ENCODE measurements at places on chromosomes 5 and 9. TPM values are rescaled to one million over a fixed set of nuclear protein-coding genes. Genes with fewer than 3 reads are reported as not detected.
A peak's percentile ranks its signal among the peaks of the same experiment; 100 is the strongest.

FOXD4L3 gene
- 1.4 TPM for total RNA-seq

DNA sequence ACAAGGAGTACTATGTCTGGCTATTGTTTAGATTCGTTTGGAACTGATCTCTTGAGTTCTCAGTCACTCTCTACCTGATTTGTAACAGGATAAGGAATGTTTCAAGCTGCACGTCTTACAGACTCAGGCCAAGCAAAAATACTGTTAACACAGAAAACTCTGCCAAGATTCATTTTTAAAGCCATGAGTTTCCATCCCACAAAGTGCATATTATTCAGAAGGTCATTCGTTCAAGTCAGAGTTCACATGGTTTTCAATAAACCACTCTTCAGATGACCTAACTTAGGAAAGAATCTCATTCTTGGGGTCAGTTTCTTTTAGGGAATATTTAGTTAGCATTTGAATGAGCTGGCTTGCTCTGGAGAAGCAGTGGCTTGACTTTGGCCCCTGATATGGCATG is 49.3 kb downstream of the F2R start:
- no peak for DNase-seq

NMUR2 gene
- 1.7 TPM for total RNA-seq

DNA sequence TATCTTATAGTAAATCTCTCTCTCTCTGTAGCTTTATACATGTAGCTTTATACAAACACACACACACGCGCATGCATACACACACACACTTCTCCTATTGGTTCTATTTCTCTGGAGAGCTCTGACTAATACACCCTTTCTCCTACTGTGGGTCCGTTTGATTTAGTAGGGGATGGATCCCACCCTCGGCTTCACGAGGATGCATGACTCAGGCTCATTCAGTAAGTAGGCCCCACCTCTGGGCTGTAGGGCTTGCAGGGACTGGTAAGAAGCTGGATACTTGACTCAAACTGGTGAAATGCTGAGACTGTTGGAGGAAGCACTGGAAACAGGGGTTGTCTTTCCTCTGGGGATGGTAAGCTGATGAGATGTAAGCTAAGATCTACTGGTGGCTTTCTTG is 98.7 kb downstream of the SLC24A2 start:
- DNase-seq: no peak

- no peak for DNase-seq
Observed at GRCh38 chr5:78606241-78606640, 42.3 kb downstream of the LHFPL2 start.

GRCh38 chr9:127723444-127723843 is 7.6 kb downstream of the TTC16 start:
- DNase-seq: no peak

- peak; percentile 55 for DNase-seq
Observed at GRCh38 chr5:119285070-119285916, 70.5 kb upstream of the TNFAIP8 start.

IFNB1 gene
- 5.8 TPM for total RNA-seq

DNA sequence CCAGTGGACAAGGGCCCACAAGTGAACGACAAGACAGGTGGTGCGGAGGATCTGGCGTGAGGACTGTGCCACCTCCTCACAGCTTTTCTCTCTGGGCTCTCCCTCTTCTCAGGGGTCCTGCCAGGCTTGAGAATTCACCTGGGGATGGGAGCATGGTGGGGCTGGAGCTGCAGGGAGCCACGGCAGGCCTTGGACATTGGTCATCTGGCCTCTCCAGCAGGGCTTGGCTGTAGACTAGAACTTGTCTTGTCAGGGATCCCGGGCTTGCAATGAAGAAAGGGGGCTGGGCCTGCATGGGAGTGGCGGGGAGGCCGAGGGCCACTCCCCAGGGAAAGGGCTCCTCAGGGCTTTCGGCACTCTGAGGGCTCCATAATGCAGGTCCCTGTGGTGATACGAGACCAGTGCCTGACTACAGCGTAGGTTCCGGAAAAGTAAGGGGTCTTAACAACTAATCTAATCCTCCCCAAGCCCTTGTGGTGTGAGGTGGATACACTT is 126.7 kb downstream of the MACROH2A1 start:
- DNase-seq: no peak

ESM1 gene
- 13.7 TPM for total RNA-seq

TRIM41 gene
- total RNA-seq: 18.1 TPM

DNA sequence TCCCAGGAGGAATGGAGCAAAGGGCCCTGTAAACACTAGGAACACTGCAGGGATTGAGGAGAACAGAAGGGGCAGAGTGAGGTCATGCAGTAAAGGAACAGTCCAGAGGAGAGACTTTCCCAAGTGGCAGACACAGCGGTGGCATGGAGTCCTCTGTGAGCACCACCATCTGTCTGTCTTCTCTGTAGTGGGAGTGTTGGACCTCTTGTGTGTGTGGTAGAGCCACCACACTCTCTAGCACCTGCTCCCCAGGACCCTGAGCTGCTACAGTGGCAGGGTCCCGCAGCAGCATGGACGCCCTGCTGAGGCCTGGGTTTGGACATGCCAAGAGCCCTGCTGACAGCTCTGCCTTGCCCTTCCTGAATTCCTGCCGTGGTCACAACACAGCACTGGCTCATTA is 75.7 kb upstream of the LARP1 start:
- no peak for DNase-seq

DNA sequence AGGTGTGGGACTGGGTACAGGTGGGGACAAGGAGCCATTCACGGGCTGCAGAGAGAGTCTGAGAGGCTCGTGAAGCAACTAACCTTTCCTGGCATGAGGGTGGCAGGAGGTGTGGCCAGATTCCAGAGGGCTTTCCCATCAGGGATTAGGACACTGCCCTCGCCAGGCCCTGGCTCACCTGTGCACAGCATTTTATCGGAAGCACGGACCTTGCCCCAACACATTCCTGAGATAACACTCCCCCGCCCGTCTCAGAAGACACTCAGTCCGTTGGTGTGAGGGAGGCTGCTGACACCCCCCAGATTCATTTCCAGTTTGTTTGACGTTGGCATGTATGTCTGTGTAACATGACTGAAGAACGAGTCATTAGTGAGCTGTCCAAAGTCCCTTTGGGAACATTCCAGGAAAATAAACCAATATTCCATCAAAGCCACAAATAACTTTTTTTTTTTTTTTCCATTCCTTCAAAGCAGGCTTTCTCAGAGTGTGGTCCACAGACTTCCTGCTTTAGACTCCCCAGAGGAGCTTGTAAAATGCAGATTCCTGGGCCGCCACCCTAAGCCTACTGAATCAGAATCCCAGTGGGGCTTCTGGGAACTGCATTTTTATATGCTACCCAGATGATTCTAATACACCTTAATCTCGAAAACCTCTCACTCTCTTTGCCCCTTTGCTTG is 23.4 kb downstream of the WWC1 start:
- peak; percentile 30 for DNase-seq

SLCO6A1 gene
- 2.9 TPM for total RNA-seq

GRCh38 chr9:38192731-38193265 is 123.8 kb upstream of the SHB start:
- no peak for DNase-seq

INSYN2B gene
- 1.7 TPM for total RNA-seq

TMC1 gene
- 0.96 TPM for total RNA-seq

DNA sequence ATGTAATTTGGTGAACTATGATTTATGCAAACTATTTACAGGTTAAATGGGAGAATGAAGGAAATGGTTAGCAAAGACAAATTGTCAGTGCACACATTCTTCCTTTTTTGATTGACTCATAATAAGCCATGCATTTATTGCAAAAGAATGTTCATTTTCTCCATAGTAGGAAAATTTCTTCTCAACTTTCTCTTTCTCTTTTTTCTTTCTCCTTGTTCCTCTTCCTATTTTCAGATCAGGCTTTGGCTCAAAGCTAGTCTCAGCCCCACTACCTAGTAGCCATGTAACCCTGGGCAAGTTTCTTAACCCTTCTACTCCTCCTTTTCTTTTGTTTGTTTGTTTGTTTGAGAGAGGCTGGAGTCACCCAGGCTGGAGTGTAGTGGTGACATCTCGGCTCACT is 156.6 kb downstream of the PIK3R1 start:
- no peak for DNase-seq

GRCh38 chr5:110832683-110833082 is 93.9 kb downstream of the SLC25A46 start:
- DNase-seq: no peak

LCN15 gene
- 2.2 TPM for total RNA-seq

GRCh38 chr5:119745976-119746375 is 116.6 kb downstream of the FAM170A start:
- DNase-seq: no peak

GRCh38 chr9:118364266-118365106 is 660.3 kb downstream of the TLR4 start:
- no peak for DNase-seq

DNA sequence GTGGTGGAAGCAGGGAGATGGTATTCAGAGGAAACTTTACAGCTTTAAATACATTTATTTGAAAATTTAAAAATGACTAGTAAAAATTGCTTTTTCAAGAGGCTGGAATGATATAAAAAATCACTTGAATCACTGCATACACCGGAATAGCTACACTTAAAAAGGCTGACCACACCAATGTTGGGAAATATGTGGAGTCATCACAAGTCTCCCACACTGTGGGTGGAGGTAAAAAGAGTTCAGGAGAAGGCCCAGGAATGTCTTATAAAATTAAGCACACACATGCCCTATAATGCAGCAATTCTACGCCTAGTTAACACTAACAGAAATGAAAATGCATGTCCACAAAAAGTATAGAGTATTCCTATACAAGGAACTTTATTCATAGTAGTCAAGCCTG is 198.1 kb downstream of the ROR2 start:
- DNase-seq: peak; percentile 71

GRCh38 chr5:15452781-15453180 is 47.2 kb upstream of the FBXL7 start:
- DNase-seq: peak; percentile 54

- no peak for DNase-seq
Observed at GRCh38 chr9:5578018-5578697, 50.7 kb upstream of the RIC1 start.

GRCh38 chr5:158482125-158482524 is 617.6 kb downstream of the EBF1 start:
- DNase-seq: no peak

ADCY2 gene
- total RNA-seq: 4.6 TPM

All from umbilical cord (tissue), 2 donors.